HS-5 (cell line): ENCODE measurements at places on chromosomes 5 and 9.

- DNase-seq: no peak
Observed at GRCh38 chr5:112367400-112367799, 51.7 kb downstream of the EPB41L4A start.

DNA sequence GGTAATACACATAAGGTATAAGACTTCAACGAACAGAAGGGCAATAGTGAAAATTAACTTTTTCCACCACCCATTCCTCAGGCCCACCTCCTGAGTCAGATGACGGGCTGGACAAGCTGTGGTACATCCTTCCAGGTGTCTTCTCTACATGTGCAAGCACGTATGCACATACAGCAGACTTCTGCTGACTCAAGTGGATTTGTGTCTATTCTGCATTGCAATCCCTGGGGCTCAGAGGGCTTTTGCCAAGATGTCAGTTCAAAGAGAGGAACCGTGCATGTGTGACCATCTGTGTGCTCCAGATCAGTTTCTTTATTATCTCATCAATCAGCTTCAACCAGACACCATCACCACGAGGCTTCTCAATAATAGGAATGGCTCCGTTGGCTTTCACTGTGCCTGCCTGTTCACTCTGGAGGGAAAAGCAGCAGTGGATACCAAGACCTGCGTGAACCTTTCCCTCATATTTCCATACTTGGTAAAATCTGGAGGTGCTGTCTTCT lies 288.4 kb downstream of the MTRR start:
- DNase-seq: no peak

GRCh38 chr5:132474881-132475496 lies 15.6 kb downstream of the IRF1 start:
- no peak for DNase-seq

DNA sequence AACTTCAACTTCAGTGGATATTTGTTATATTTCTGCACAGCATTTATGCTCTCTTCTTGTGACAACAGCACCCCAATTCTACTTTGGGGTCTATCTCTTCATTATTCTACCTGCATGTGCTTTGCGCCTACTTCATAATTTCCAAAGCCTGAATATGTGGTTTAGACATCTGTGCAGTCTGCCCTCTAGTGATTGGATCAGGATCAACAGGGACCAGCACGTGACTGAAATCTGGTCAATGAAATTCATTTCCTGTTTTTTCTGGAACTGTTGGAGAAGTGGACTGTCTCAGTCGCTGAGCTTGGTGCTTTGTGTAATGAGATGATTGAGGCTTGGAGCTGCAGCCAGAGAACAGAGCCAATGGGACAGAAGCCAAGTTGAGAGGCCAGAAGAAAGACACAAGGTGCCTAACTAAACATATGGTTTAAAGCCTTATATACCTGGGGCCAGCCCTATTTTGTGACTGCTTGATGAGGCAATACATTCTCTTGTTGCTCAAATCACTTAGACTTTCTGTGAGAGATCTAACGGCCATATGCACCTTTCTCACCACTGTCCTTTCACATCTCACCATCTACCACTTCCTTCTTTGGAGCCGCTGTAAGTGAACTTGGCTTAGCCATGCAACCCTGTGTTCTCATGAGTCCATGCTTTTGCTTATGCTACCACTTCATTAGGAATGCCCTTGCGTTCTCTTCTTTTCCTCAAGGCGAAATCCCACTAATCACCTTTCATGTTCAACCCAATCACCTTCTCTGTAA lies 68.8 kb upstream of the PPP2R2B start:
- DNase-seq: peak; percentile 14

DNA sequence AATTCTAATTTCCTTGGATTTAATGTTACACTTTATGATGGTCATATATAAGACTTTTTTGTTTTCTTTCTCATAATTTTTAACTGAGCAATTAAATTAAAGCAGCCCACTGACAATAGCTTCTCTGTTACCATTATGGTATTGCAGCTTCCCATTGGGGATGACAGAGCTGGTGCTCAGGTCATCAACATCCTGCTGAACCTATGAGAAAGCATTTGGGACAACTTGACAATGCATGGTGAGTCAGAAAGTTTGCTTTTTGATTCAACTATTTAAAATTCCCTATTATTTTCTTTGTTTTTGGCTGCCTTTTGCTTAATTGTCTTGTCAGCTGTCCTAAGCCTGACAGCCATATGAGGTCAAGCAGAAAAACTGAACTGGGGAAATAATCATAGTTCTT lies 487.4 kb upstream of the RIOK2 start:
- DNase-seq: no peak

DNA sequence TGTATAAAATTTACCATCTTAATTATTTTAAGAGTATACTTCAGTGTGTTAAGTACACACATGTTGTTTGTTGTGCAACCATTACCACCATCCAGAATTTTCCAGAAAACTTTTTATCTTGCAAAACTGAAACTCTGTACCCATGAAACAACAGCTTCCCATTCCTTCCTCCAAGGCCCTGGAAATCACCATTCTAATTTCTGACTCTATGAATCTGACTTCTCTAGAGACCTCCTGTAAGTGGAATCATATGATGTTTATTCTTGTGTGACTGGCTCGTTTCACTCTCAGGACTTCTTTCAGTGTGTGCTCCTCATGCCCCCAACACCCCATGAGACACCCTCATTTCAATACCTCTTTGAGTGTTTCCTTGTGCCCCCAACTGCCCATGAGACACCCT lies 60.4 kb upstream of the COL15A1 start:
- DNase-seq: no peak

DNA sequence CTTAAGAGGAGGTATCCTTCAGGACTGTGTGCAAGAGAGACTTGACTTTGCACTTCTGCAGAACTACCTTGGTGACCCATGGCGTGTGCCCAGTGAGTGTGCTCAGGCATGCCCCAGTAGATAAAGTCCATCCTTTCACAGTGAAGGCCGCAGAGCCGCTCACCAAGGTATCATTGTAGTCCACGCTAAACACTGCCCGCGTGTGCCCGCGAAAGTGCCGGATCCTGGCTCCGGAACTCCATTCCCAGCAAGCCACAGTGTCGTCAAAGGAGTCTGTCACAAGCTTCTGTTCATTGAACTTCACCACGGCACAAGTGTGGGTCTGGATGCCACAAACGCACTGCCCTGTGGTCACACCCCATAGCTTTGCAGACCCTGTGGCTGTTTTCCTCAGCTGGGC lies 3.3 kb upstream of the GRM6 start:
- no peak for DNase-seq

GRCh38 chr5:119537704-119538103 lies 85.4 kb downstream of the HSD17B4 start:
- DNase-seq: no peak
